ENCODE measurements at places on chromosomes 2 and 18.

GRCh38 chr2:236088368-236089057 lies 79.7 kb downstream of the GBX2 start:
- DNase-seq, result no peak

GRCh38 chr2:58620093-58620492 lies 379.0 kb upstream of the FANCL start:
- no peak for DNase-seq

GRCh38 chr2:233339427-233339826 lies 14.9 kb upstream of the DGKD start:
- no peak for DNase-seq

- no peak for DNase-seq
Observed at GRCh38 chr2:135189148-135189547, 137.1 kb downstream of the RAB3GAP1 start.

DNA sequence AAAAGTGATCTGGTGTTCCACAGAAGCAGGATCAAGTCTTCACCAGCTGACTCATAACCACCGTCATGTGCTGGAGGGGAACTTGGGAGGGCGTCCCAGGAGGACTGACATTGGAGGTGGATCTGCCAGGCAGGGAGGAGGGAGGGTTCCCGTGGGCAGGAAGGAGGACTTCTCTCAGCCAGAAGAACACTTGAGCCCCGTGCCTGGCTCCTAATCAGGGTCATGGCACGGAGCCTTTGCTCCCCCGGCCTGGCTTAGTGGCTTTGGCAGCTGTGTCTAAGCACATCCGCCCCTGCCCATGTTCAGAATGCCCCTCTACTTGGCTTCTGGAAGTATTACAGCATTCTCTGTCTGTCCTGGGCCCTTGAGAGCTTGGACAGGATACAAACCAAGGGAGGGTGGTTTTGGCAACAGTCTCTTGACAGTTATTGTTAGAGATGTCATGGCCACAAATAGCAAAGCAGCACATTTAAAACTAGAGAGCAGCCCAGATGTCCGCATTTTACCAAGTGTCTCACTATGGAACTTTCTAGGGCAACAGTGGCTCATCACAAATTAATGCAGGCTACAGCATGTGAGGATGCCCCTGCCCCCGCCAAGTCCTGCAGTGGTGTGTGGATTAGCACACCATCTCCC lies 11.5 kb downstream of the PPP1R7 start:
- DNase-seq, result peak; percentile 50

- no peak for DNase-seq
Observed at GRCh38 chr2:233367586-233367985, 13.3 kb downstream of the DGKD start.

DNA sequence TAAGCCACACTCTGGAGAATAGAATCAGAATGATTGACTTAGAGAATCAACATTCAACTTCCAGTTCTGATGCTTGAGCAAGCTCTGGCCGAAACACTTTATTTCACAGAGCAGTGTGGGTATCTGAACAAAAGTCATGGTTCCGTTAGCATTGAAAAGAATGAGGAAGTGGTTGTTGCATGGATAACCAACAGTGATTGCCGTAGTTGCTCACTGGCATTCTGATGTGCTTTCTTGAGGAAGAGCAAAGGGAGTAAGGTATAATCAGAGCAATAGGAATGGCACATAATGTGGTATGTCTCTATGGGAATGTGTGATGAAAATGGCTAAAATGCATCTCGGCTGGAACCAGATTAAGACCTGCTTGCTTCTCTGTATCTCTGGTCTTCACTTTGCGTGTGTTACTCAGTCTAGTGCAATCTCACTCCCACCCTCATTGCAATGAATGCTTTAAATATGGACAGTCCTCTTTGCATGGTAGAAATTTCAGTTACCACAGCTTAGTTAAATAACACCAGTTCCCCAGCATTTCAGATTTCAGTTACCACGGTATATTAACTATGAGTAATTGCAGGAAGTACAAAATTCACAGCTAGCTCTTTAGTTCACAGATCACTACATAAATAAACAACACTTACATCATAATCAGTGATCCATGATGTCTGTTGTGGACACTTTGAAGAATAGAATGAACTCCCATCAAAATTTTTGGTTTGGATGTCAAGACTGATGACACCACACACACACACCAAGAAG lies 7.8 kb upstream of the RAB12 start:
- no peak for DNase-seq

DNA sequence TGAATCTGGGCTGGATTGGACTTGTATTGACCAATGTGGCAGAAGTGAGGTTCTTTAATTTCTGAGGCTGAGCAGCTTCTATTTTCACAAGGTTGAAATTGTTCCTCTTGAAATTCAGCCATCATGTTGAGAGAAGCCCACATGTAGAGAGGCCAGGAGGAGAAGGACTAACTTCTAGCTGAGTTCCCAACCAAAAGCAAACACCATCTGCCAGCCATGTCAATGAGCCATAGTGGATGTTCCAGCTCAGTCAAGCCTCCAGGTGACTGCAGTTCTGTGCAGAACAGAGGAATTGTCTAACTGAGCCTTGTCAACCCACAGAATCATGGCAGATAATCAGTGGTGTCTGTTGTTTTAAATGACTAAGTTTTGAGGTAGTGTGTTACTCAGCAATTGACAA lies 110.6 kb upstream of the ACVR1 start:
- DNase-seq, result no peak

DNA sequence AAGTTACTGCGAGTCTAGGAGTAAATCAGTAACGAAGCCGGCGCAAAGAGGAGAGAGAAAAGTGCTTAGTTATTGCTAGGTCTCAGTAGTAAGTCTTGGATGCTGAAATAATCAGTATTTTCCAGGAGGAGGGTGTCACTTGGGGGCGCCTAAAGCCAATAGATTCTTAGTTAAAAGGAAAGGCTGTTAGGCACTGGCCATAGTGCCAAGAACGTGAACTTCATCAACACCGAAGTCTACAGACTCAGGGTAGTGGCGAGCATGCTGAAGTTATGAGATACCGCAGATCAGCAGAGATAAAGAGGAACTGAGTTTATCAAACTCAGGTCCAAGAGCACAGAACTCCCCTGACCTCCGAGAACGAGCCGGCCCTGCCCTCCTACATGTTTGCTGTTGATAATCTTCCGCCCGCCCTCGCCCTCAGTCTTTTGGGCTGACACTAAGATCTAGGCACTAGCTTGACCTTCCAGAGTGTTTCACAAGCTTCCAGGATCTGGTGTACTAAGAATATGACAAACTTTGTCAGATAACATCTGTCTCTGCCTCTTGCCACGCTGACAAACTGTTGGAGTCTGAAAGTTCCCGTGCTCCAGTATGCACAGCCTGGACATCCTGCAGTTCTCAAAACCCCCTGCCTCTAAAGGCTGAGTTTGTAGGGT lies 49.2 kb downstream of the CYB5A start:
- no peak for DNase-seq

GRCh38 chr2:165425556-165425955 lies 43.9 kb upstream of the CSRNP3 start:
- DNase-seq, result no peak

- DNase-seq, result no peak
Observed at GRCh38 chr2:27583390-27583915, 611 bp downstream of the ZNF512 start.

DNA sequence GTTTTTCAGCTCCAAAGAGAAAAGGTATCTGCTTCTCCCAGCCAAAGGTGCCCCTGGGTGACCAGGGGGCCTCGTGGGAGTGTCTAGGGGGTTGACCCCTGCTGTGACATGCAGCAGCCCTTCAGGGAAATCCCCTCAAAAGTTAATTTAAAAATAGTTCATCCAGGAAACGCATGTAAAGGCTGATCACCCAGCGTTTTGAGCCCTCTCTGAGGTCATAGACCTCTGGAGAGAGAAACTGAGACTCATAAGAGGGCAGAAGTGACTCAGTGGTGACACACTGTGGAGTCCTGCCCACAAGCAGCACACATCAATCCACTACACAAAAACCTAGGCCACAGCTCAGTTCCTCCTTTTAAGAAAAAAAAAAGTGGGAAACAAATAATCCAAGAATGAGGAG lies 11.9 kb downstream of the GAL3ST2 start:
- no peak for DNase-seq

DNA sequence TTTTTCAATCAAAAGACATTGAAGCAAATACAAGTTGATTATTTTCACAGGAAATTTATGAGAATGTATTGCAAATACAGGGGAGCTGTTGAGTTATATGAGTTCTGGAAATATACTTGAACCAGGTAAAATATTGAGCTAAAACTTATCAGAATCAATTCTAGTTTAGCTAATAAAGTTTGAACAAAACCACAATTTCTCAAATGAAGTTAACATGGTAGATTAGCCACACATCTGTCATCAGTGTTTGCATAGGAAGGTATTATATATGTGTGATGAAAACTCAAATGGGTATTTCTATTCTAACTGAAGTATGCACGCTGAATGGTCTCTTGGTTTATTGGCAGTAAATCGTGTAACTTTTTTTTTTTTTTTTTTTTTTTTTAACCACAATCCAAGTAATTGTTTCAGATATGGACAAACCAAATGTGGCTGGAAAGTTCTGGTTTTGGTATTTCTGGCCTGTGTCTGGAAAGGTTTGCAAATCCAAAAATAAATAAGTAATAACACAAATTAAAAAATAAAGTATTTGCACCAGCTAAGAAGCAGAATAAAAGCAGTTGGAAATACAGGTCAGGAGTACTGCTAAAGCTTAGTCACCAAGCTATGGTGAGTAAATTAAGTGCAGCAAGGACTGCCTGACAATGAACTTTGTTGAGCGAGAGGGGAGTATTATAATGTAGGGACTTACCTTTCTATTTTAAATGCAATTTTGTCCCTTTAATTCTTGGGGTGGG lies 479.1 kb upstream of the FANCL start:
- DNase-seq, result no peak

GRCh38 chr2:206213514-206213845 lies 53.8 kb downstream of the EEF1B2 start:
- no peak for DNase-seq

- DNase-seq, result no peak
Observed at GRCh38 chr18:11688972-11689668, at the start of gene GNAL. Gene GNAL (plus strand): TSS chr18:11689264. CDS start chr18:11689564, 300 bp downstream.

- DNase-seq, result no peak
Observed at GRCh38 chr2:10079266-10079869, 843 bp downstream of the CYS1 start.

GRCh38 chr18:67300498-67300897 lies 216.0 kb downstream of the DSEL start:
- DNase-seq, result no peak

DNA sequence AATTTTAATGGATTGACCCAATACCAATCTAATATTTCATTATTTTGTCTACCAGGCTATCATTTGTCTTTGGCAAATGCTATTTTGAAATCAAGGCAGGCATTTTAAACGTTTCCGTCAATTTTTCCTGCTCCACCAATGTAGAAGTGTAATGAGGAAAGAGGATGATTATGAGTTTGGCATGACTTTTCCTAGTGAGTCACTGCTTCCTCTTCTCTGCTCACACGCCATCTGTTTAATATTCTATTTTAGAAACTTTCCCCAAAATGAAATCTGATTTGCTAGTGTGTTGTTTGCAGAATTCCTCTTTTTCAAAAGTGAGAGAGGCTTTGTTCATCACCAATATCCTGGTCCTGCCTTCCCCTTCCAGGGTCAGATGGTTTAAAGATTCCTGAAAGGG lies 42.5 kb upstream of the PID1 start:
- DNase-seq, result no peak

DNA sequence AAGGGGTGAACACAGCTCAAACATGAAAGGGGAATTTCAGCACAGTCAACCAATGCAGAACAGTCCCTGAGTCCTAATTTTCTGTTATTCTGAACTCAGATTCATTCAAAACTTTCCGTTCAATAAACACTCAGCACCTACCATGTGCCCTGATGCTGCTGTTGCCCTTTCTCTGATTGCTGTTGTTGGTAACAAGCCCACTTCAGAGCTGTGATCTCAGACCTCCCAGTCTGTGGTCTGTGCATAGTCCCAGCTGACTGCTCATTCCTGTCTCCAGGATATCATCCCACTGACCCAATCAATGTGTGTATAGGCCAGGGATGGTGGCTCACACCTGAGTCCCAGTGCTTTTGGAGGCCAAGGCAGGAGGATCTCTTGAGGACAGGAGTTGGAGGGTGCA lies 82.7 kb upstream of the SLC35G4 start:
- DNase-seq, result no peak

DNA sequence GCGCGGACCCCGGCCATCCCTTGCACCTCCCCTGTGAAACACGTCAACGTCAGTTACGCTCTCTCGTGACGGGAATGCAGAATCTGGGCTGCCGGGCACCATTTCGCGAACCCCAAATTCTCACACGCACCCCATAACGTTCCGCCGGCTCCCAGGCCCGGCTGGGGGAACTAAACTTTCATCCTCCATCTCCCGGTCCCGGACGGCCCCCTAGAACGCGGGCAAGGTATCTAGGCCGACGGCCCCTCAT lies 544 bp downstream of the DNAJC27 start:
- no peak for DNase-seq

- DNase-seq, result no peak
Observed at GRCh38 chr2:108535357-108535631, 1.0 kb downstream of the LIMS1 start.

DNA sequence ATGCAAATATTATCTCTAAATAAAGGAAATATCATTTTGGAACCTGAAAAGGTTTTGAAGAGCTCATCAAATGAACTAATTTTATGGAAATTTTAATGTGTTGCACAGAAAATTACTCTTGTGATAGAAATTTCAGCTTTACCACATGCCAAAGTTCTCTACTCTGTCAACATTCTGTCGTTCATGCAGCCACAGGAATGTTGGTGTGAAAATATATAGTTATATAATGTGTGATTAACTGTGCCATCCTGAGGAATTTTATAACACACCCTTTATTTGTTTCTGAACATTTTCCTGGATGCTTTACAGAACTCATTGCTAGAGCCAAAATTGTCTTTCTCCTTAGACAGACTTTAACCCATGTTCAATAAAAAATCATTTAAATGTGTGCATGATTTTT lies 202.5 kb upstream of the SLC8A1 start:
- no peak for DNase-seq

DNA sequence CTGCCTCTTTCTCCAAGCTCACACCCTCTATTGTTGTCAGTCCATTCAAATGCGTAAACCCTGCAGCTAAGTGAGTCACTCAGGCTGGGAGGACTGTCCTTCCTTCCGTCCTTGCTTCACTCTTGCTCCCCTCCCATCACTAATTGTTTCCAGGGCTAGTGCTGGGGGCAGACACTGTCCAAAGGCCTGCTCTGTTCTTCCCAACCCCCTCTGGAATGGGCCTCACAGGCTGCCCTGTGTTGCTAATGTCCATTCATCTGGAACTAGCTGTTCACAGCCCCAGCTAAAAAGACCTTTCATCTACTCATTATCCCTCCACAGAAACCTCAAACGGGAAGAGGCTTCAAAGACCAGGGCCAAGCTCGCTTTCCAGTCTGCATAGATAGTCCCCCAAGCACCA lies 31.9 kb upstream of the NRP2 start:
- DNase-seq, result no peak

- no peak for DNase-seq
Observed at GRCh38 chr2:579961-580360, 97.2 kb downstream of the TMEM18 start.

DNA sequence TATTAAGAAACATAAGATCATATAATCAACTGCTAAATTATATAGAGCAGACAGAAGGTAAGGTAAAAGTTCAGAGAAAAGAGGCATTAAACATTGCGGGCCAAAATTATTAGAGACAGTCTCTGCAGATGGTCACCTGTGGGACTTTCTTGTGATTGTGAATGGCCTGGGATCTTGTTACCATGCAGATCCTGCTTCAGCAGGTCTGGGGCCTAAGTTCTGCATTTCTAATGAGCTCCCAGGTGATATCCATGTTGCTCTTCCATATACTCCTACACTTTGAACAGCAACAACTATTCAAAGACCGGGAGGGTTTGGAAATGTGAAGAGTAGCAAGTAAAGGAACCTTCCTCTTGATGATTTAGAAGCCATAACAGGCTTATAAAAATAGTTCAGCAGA lies 8.5 kb upstream of the ETAA1 start:
- DNase-seq, result no peak

Data from chondrocyte (in vitro differentiated cells).